ENCODE measurements at places on chromosomes 16 and 17.
A peak's percentile ranks its signal among the peaks of the same experiment; 100 is the strongest.

DNA sequence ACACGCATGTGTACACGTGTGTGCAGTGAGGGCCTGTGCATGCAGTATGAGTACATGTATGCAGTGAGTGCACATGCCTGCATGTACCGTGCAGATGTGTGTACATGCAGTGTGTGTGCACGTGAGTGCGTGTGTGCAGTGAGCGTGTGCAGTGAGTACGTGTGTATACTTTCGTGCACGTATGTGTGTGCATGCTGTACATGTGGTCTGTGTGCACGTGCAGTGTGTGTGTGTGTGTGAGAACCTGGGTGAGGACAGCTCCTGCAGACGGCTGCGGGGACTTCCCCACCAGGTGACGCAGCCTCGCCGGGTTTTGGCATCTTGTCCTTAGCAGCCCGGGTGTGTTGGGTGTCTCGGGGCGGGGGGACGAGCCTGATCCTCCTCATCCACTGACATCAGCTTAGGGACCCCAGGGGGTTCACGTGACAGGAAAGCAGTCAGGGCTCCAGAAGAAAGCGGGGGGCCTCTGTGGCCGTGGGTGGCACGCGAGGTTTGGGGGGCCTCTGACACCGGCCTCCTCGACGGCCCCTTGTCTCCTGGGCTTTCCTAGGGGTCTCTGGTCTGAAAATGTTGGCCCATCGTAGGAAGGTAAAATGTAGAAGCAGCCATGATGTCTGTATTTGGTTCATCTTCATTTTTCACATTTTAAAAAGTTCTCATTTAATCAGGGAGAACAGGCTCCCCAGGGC is 119.6 kb upstream of the ZNF750 start:
- DNase-seq, result no peak

- DNase-seq, result no peak
Measured at GRCh38 chr16:6068063-6068462, 970.5 kb upstream of the EEF2KMT start.

- DNase-seq, result no peak
Measured at GRCh38 chr16:66662445-66663194, 33.9 kb downstream of the CMTM4 start.

DNA sequence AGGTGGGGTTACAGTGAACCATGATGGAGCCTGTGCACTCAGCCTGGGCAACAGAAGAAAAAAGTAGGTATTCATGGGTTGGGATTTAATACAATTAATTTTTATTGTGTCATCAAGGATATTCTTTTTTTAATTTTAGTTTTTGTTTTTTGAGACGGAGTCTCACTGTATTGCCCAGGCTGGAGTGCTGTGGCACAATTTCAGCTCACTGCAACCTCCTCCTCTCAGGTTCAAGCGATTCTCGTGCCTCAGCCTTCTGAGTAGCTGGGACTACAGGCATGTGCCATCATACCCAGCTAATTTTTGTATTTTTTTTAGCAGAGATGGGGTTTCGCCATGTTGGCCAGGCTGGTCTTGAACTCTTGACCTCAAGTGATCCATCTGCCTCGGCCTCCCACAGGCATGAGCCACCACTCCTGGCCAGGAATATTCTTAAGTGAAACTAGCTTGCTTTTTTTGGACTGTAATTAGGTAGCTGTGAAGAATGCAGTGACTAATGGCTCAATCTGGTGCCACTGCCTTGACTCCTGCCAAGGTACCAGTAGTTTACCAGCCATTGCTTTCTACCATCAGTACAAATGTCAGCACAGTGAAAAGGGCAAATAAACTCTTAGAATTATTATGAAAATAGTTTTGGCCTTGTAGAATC is 4.8 kb downstream of the PPM1D start:
- peak; percentile 7 for DNase-seq

DNA sequence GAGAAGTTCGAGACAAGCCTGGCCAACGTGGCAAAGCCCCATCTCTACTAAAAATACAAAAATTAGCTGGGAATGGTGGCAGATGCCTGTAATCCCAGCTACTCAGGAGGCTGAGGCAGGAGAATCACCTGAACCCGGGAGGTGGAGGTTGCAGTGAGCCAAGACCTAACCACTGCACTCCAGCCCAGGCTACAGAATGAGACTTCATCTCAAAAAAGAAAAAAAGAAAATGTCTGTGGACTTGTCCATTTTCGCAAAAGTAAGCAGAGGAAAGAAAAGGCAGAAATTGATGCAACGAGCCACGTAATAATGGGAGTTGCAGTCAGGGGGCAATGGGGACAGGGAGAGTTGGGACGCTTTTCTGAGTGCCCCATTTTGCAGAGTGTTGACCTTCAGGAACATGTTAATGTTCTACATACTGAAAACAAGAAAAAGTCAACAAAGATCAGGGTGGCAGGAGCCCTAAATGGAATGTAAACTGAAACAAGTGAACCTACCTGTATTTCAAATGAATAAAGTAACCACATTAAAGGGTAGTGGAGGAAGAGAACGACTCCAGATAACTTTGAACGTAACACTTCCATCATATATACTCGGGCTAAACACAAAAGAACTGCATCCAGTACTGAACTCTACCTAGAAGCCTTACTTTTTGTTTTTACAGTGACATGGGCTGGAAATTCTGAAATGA is 76.4 kb downstream of the CNGB1 start:
- DNase-seq, result no peak

DNA sequence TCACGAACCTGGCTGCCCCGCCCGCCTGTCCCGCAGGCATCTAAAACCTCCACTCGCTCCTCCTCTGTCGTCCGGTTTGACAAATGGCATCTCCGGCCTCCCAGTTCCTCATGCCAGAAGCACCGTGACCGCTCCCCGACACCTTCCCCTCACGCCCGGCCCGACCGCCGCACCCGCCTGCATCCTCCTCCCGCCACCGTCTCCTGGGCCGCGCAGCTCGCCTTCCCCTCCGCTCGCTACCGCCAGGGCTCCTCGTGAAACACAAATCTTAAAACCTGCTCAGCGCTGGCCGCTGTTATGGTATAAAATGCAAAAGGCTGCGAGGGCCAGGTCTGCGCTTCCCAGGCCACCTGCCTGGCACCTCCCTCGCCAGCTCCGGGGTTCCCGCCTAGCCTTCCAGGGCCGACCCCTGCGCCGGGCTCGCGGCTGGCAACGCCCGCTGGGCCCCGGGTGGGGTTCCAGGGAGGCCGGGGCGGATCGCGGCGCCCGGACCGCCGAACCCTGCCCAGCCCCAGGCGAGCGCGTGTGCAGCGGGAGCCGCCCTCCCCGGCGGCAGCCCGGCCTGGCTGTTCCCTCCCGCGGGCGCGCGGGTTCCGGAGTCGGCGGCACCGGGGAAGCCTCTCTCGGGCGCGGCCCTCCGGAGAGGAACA is 488 bp downstream of the SPSB3 start:
- no peak for DNase-seq

GRCh38 chr16:3015865-3016521 is 2.0 kb downstream of the CLDN6 start:
- no peak for DNase-seq

- no peak for DNase-seq
Measured at GRCh38 chr16:89759746-89760340, 38.5 kb downstream of the ZNF276 start.

GRCh38 chr17:15510361-15510760 is 42.9 kb upstream of the CDRT4 start:
- DNase-seq, result no peak
